ENCODE measurements at places on chromosomes 6 and 20.

DNA sequence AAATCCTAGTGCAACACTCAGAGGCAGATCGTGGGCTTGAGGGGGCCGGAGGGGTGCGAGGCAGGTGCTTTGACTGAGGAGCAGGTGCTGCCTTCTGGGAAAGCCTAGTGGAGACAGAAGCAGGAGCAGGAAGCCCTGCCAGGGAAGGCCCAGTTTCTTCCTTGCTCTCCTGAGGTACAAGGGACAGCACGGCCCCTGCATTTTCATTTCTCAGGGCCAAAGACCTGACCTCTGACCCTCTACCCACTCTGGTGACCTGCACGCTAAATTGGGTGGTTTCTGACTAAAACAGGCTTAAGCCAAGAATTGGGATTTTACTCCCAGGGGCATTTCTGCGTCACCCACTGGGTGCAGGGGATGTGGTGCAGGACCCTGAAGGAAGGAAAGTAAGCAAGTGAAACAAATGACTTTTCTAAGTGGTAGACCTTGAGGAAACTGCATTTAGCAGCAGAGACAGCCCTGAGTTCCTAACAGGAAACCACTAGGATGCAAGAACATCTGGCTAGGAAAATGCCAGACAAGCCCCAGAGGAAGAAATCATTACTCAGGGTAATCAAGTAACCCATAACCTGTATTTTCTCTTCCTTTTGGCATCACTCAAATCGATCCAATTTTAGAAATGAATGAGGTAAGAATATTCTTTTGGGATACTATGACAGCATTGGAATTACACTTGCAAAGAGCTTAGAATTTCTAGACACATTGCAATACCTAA lies 141.7 kb downstream of the CD164 start:
- DNase-seq, result no peak

DNA sequence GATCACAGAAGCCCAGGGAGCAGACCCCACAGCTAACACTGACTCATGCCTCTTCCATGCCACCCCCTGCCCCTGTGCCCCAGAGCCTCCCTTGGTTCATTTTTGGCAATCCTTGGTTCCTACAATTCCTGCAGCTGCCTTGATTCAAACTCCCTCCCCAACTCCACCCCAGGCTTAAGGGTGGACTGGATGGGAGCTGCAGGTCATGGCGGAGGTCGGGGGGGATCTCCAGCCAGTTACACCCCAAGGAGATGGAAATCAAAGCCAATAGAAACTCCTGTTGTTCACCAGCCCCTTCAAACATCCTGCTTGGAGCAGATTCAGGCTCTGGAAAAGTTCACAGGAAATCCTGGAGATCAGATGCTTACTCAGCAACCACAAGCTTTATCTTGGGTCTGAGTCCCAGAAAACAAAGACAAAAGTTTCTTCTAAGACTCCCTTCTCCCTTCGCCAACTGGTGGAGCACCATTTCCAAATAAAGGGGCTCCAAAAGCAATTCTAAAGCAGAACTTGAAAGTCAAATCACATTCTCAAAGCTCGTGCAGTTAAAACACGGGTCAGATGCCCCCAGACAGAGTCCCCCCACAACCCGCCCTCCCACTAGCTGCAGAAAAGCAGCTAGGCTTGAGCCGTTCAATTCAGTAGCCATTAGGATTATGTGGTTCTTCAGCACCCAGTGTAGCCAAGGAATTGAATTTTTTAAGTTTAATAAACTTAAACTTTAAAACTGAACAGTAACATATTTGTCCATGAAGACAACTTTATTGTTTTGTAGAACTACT lies 149.5 kb downstream of the ANKRD60 start:
- DNase-seq, result no peak

DNA sequence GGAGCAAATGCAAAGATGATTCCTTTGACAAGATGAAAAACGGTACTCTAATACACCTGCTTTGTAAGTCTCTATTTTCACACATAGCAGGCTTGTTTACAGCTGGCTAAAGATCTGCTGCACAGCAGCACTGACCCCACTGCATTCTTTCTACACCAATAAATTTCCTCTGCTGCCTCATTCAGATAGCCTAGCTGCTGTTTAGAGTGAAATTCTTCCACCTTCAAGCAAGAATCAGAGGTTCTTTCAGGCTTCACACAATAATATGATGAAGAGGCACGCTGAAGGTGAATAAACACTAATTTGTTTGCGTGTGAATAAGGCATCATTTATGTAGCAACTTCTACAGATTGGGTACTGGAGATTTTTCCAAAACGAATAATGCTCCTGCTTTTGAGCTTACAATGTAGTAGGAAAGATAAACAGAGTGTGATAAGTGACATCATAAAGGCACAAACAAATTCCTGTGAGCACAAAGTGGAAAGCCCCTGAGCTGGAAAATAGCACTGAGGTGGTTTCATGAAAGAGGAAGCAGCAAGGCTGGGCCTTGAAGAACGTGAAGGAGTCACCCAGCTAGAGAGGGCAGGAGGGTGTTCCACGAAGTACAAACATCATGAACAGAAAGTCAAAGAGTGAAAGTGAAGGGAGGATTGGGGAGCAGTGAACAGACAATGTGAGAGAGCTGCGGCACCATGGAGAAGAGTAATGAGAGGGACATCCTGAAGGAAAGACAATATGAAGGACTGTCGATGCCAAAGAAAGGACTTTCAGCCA lies 543.4 kb downstream of the CD83 start:
- peak; percentile 60 for DNase-seq

- no peak for DNase-seq
These were observed 67.4 kb upstream of the LOC128125822 start for GRCh38 chr6:63504777-63505384.

- DNase-seq, result no peak
These were observed 16.9 kb upstream of the UBE2V1 start for GRCh38 chr20:50129662-50130355.

- no peak for DNase-seq
These were observed 37.6 kb upstream of the IRF4 start for GRCh38 chr6:353642-354614.

DNA sequence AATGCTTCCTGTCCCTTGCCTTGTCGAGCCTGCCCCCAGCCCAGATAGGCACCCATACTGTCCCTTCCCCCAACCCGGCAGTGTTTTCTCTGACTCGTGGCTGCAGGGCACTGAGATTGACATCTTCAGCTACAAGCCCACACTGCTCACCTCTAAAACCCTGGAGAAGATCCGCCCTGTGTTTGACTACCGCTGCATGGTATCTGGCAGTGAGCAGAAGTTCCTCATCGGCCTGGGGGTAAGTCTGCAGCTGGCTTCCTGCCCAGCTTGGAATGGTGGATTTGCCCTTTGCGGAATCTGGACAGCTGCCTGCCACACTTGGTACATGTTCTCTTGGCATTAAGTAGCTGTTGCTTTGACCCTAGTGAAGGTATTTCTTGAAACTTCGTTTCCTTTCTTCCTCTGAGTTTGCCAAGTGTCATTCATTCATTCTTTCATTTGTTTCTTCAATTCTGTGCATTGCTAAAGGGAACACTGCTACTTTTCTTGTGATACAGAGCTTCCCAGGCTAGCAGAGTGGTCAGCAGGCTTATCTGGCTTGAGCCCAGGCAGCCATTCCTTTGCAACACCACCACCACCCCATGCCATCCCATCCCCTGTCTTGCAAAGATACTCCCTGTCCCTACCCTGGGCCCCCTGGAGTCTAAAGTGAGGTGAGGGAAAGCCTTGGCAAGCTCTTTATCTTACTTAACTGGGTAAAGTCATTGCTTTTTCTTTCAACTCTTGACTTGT lies 26.2 kb downstream of the CCDC167 start:
- DNase-seq, result no peak

GRCh38 chr6:168721571-168721970 lies 280.6 kb downstream of the SMOC2 start:
- DNase-seq, result no peak

DNA sequence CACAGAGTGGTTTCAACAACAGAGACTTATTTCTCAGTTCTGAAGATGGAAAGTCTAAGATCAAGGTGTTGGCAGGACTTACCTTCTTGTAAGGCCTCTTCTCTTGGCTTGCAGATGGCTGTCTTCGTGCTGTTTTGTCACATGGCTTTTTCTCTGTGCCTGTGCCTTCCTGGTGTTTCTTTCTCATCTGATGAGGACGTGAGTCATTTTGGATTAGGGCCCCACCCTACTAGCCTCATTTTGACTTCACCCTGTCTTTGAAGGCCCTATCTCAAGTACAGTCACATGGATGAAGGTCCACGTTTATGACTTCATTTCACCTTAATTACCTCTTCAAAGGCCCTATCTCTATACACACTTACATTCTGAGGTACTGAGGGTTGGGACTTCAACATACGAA lies 41.4 kb upstream of the LAMA2 start:
- no peak for DNase-seq

- DNase-seq, result no peak
These were observed 22.4 kb downstream of the SMLR1 start for GRCh38 chr6:130849594-130849993.

DNA sequence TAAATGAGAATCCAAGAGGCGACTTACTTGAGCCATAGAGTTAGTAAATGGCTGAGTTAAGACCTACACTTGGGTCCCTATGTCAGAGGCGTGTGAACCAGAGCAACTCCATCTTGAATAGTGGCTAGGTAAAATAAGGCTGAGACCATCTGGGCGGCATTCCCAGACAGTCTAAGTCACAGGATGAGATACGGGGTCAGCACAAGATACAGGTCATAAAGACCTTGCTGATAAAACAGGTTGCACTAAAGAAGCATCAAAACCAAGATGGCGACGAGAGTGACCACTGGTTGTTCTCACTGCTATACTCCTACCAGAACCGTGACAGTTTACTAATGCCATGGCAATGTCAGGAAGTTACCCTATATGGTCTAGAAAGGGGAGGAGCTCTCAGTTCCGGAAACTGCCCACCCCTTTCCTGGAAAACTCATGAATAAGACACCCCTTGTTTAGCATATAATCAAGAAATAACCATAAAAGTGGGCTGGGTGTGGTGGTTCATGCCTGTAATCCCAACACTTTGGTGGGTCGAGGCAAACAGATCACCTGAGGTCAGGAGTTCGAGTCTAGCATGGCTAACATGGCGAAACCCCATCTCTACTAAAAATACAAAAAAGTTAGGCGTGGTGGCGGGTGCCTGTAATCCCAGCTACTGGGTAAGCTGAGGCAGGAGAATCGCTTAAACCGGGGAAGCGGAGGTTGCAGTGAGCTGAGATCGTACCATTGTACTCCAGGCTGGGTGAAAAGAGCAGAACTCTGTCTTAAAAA lies 43.9 kb upstream of the EEF1A1 start:
- no peak for DNase-seq

- no peak for DNase-seq
These were observed 37.3 kb downstream of the PSMG4 start for GRCh38 chr6:3296078-3296477.

DNA sequence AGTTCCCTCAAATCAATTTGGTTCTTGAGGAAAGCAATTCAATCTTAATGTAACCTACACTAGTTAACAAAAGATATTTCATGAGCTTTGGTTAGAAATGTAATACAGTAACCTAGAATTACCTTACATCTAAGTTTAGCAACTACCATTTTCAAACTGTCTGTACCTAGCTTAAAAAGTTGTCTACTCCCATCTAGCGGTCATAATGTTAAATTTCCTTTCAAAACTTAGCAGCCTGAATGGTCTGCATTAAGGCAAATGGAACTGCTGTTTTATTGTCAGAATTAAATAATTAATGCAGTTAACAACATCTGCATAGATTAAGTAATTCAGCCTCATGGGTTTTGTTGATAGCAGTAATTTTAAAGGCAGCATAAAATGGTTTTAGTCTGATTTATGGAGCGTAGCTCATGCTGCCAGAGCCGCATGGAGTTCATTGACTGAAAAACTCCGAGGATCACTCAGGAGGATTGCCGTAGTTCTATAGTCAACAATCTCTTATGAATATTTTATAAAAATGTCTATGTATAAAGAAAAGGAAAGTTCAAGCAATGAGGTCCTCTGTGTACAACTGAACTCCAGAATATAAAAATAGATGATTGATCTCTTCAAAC lies 485.4 kb upstream of the MANEA start:
- DNase-seq, result no peak

GRCh38 chr6:10084111-10084986 lies 330.5 kb downstream of the TFAP2A start:
- DNase-seq, result no peak

DNA sequence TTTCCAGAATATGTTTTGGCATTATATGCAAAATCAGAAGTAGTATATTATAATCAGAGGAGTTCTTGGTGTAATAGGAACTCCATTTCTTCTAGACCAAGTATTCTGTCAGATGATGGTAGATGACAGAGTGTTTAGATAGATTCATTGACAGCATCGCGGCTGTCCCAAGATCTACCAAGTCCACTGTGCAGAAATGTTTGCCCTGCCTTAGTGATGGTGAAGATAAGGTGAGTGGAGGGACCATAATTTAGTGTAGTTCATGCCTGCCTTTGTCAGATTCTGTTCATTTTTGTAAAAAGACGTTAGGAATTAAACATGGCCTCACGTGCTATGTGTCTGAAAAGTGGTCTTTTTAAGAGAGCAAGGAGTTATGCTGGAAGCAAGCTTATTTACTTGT lies 270.1 kb downstream of the ARID1B start:
- no peak for DNase-seq
